CD4-positive, alpha-beta T cell treated with Interleukin-17A for 4 hours (primary cell): ENCODE measurements at places on chromosomes 12 and 14.

- DNase-seq: no peak
Observed at GRCh38 chr14:103361867-103362266, 23.3 kb upstream of the MARK3 start.

- peak; percentile 72 for DNase-seq
Observed at GRCh38 chr14:73785834-73786635, 65.6 kb upstream of the PTGR2 start.

GRCh38 chr12:113640837-113641236 is 169.2 kb upstream of the LHX5 start:
- DNase-seq: no peak

DNA sequence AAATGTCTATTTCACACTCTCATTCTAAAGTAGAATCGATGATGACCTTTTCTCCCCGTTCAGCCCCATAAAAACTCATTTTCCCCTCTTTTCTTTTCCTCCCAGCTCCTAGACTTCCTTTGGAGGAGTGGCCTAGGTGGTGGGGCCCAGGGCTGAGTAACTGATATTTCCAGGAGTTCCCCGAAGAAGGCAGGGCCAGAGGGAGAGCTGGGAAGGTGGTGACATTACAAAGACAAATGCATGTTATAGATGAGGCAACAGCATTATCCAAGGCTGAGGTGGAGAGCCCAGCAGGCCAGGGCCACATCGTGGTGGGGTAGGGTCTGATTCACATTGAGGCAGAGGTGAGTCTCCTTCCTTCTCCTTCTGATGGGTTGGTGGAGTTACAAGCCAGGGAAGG is 22.2 kb upstream of the HDAC7 start:
- DNase-seq: no peak

DNA sequence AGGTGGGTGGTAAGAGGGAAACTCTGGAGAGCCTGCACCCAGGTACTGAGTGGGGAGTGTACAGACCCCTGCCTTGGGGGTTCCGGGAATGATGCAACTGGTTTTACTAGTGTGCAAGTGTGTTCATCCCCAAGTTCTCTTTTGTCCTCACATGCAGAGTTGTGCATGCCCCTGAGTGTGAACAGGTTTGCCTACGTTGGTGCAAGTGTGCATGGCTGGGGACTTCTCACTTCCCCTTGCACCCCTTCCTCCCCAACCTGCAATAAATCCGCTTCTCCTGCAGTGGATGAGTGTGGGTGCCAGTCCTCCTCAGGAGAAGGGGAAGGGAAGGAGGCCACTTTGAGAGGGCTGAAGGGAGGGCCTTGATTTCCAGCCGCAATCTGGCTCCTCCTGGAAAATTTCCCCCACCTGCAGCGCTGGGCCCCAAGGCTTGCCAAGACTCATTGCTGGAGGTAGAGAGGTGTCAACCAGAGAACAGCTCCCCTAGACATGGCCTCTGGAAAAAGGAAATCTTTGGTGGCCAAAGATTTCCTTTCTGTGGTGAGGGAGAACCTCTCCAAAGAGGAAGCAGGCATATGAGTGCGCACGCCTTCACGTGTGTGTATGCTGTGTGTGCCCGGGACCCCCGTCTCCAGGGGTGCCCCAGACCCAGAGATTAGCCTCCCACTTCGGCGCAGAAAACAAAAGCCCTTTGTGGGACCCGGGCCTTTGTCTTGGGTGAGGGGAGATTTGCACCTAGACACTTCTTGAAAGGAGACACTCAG is 5.5 kb downstream of the AQP2 start:
- DNase-seq: no peak

DNA sequence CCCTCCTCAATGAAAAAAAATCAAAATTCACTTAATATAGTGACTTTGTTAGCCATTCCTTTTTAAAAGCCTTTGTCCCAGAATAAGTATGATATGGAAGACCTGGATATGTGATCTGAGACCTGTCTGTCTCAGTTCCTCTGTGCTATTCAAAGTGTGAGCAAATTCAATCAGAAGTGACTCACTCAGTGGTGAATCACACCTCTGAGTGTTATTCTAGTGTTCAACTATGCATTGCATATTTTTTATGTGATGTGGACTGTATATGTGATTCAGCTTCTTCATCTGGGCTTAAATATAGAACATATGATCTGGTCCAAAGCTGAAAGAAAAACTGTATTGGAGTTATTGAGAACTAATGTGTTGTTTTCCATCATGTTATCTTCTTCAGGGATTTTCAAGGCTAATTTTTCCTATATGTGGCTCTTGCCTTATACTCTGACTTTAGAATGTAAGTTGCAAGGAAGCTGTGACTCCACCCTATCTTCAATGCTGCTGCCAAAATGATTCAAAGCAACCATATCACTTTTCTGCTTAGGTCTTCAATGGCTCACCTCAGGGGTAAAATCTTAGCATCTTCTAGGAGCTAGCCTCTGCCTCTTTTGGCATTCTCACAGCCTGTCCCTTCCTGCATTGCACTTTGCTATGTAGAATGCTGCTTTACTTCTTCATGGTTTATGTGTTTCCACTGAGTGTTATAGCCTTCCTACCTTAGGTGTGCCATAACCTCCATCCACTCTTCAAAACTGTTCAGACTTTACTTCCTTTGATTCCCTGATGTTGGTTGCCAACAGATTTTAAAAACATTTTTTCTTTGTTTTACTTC is 169.8 kb downstream of the OTOGL start:
- DNase-seq: no peak

DNA sequence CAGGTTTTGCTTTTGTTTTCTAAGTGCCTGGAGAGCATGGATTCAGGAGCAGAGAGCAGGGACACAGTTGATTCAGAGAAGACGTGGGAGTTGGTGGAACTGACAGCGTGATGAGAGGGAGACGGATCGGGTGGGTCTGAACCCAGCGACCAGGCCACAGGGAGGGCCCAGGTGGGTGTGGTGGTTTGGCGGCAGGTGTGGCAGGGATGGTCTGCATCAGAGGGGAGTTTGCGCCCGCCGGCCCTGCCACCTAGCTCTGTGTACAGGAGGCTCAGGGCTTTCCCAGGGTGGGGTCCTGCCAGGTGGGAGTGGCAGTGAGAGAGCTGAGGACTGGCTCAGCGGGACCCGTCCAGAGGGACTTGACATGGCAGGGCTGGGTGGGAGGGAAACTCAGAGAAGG is 33.3 kb upstream of the DIO3 start:
- DNase-seq: no peak

DNA sequence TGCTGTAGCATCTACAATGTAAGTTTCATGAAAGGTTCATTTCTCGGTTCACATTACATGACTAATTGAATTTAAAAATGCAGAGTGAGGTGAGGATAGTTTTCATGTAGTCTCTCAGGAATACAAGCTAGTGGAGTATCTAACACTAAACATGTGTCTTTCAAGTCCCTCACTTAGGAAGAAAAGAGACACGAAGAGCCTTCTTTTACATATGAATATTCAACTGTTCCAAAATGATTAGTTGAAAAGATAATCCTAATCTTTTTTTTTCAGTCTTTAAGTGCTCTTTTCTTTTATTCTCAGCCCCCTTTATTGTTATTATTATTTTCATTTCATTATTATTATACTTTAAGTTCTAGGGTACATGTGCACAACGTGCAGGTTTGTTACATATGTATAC is 10.8 kb downstream of the PRR4 start:
- DNase-seq: no peak

GRCh38 chr14:49194067-49194466 is 392.1 kb downstream of the RPS29 start:
- no peak for DNase-seq

- DNase-seq: no peak
Observed at GRCh38 chr12:10160617-10161385, 11.1 kb downstream of the OLR1 start.

GRCh38 chr12:22731236-22731635 is 106.3 kb downstream of the ETNK1 start:
- DNase-seq: no peak

DNA sequence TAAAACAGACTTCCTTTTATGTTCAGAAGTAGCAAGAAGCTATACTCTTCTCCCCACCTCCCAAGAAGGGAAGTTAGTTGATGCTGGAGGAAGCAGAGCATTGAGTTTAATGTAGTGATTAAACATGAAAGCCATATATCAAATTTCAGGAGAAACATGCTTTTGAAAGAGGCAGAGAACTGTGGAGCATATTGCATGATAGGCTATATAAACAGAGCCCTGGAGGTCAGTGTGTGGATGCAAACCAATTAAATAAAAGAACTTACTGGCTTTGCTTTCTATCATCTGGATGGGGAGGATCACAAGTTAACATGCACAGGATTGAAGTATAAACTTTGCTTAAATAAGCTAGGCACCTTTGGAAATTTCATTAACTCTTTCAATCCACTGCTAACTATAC is 94.1 kb downstream of the MSRB3 start:
- DNase-seq: no peak

- DNase-seq: no peak
Observed at GRCh38 chr14:89240414-89240813, 176.6 kb downstream of the FOXN3 start.

- DNase-seq: no peak
Observed at GRCh38 chr12:89556976-89557375, 31.1 kb upstream of the POC1B start.

DNA sequence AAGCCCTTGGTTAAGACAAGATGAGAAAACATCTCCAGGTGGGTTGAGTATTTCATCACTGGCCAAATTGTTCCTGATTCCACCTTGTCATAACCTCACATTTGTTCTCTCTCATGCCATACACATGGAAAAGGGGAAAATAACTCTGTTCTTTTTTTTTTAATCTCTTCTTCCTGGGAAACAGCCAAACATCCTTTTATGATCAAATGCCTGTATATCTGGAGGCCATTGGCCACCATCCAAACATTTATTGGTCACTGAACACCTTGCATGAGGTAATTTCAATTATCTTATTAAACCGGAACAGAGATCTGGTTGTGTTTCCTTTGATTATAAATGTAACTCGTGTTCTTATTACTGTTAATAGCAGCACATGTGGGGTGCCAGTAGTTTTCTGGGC is 469.6 kb downstream of the NPAS3 start:
- DNase-seq: no peak

DNA sequence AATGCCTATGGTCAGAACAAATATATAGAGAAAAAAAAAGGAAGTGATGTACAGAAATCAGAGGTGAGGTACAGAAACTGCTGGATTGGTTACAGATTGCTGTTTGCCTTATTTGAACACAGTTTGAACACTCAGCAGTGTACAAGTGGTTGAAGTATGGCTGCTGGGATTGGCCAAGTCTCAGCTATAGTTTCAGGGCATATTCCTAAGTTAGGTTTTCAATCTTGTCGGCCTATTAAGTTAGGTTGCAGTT is 146.4 kb downstream of the LLPH start:
- DNase-seq: no peak

GRCh38 chr12:80241576-80242273 is 142.4 kb downstream of the OTOGL start:
- no peak for DNase-seq

- no peak for DNase-seq
Observed at GRCh38 chr12:102331419-102331818, 133.8 kb upstream of the PMCH start.

- DNase-seq: no peak
Observed at GRCh38 chr14:23729720-23730387, 93.7 kb downstream of the DHRS2 start.

DNA sequence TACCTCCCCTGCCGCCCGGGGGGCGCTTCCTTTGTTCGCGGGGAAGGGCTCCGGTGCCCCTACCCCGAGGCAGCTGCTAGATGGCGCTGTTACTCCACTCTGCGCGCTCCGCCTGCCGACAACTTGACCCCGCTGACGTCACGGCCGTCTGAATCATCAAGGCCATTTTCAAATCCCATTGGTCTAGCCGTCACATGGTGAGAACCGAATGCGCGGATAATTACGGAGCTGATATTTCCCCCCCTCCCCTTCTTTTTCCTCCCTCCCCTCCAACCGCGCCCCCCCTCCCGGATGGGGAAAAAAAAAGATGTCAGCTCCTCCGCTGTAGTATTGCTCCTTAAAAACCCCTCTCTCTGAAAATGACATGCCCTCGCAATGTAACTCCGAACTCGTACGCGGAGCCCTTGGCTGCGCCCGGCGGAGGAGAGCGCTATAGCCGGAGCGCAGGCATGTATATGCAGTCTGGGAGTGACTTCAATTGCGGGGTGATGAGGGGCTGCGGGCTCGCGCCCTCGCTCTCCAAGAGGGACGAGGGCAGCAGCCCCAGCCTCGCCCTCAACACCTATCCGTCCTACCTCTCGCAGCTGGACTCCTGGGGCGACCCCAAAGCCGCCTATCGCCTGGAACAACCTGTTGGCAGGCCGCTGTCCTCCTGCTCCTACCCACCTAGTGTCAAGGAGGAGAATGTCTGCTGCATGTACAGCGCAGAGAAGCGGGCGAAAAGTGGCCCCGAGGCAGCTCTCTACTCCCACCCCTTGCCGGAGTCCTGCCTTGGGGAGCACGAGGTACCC is at the start of gene HOXC10:
TSS of gene HOXC10 (plus strand) at position 246 of the 791 bp plus-strand sequence. CDS start at position 360, 114 bp downstream.
- DNase-seq: peak; percentile 84
